ENCODE measurements at places on chromosomes 16 and 17.

DNA sequence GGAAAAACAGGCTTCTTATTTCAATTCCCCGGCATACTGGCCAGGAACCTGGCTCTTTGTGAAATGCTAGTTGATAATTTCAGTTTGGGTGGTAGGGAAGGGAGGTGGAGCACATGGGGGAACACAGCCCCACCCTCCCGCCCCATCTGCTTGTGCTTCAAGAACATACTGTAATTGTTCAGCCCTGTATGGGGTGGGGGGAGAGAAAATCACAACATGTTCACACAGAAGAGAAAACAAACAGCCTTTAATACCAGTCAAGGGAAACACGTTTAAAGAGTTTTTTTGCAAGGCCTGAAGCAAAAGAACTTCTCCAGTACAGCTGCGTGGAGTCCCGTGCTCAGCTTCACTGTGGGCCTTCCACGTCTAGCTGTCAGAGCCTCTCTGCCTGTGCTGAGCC lies 59.7 kb downstream of the SHISA6 start:
- no peak for DNase-seq

DNA sequence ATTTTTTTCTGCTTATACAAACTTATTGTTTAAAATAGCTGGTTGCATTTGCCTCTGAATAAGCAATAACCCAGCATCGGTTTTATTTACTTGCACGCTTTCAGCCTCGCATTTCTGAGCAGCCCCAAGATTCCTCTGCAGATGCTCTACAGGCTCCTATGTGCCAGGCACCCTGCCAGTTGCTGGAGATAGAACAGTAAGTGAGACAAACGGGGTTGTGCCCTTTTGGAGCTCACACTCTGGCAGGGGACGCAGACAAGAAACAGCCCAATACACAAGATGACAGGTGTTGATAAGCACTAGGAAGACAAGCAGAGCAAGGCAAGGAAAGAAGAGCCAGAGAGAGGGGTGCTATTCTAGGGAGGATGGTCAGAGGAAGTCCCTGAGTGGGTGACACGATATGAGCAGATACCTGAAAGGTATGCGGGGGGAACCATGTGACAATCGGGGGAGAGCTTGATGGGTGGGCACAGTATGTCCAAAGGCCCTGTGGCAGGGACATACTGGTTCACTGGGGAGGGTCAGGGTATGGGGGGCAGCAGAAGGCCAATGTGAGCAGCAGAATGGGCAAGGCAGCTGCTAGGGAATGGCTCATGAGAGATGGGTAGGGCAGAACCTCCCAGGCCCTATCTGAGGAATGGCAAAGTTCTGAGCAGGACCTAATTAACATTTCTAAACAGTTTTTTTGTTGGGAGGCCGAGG lies 18.7 kb upstream of the ADORA2B start:
- DNase-seq: no peak

DNA sequence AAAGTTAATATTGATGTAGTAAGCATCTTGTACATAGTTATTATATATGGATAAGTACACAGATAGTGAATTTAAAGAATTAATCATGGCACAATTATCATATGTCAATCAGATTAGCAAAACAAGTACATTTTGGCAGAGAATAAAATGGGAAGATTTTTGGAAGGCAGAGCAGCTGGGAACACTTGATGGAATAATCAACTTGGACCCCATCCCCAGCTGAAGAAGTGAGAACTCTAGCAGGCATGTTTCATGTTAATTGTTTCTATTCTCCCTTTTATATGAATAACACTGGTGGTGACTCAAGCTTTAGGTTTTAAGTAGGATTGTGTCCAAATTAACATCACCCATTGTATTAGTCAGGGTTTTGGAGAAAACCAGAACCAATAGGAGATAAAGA lies 198.7 kb downstream of the KCNJ2 start:
- DNase-seq: no peak

DNA sequence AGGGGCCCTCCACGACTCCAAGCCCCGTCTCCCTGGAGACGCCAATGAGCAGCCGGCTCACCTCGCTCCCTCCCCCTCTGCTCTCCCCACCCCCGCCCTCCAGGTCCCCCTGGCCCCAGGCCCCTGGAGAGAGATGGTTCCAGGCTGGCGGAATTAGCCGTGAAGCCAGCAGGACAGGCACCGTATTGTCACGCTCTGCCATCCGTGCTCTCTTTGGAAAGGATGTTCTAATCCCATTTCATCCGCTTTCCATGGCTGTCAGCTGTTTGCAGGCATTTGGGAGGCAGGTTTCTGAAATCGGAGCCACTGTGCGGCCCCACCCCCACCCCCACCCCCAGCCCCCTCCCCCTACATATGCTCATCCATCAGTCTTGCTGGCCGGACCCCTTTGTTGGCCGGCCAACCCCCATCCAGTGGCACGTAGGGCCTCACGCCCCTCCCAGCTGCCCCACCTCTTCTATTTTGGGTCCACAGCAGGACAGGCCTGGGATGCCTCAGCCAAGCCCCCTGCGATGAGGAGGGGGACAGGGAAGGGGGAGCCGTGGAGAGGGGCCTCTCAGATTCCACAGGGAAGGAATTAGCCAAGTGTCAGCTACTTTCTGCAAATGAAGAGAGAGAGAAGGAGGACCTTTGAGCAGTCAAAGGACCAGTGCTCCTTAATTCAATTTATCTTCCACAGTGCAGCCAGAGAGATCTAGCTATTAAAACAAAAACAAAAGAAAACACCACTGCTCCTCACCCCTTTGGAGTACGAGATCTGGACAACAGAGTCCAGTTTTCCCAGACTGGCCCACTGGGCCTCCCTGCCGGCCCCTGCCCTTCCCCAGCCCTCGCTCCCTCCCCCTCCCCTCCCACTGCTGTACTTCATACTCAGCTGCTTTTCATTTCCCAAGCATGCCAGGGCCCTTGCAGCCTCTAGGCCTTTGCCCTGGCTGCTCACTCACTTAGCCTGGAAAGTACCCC lies 30.7 kb downstream of the SDK2 start:
- DNase-seq: no peak

- no peak for DNase-seq
These were observed 964.4 kb upstream of the GOT2 start for GRCh38 chr16:59698346-59699020.

GRCh38 chr16:22174642-22175041 lies 12.3 kb downstream of the SDR42E2 start:
- no peak for DNase-seq

- no peak for DNase-seq
These were observed 1.4 kb upstream of the VAMP2 start for GRCh38 chr17:8163978-8164814.

- peak; percentile 83 for DNase-seq
These were observed 19.2 kb downstream of the GJD3 start for GRCh38 chr17:40345161-40345993.

DNA sequence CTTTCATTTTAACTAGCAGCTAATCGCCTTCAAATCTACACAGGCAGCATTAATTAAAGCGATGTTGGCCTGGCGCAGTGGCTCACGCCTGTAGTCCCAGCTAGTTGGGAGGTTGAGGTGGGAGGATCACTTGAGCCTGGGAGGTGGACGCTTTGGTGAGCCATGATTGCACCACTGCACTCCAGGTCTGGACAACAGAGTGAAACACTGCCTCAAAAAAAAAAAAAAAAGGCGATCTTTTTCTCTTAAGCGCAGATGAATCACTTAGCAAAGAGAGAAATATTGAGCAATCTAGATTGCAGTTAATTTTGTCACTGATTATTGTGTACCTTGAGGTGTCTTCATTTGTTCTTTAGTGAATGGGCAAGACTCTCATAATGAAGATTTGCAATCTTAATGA lies 12.4 kb downstream of the SNTB2 start:
- no peak for DNase-seq

GRCh38 chr17:81395600-81396277 lies 482 bp downstream of the BAHCC1 start:
- no peak for DNase-seq

DNA sequence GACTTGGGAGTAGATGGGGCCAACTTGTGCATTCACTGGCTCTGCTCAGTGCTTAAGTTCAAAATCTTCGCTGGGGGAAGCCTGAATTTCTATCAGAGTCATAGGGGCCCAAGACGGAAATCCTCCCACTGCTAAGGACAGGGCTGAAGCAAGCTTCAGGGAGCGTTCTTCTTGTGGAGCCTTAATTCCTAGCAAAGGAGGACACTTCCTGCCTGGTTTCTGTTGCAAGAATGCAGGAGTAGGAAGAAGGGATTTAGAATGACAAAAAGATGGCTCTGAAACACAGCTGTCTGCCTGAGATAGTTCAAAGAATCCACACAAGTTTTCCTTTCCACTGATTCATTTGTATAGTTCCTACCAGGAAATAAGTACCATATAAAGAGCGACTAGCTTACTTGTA lies 26.4 kb downstream of the PSME3IP1 start:
- DNase-seq: no peak

DNA sequence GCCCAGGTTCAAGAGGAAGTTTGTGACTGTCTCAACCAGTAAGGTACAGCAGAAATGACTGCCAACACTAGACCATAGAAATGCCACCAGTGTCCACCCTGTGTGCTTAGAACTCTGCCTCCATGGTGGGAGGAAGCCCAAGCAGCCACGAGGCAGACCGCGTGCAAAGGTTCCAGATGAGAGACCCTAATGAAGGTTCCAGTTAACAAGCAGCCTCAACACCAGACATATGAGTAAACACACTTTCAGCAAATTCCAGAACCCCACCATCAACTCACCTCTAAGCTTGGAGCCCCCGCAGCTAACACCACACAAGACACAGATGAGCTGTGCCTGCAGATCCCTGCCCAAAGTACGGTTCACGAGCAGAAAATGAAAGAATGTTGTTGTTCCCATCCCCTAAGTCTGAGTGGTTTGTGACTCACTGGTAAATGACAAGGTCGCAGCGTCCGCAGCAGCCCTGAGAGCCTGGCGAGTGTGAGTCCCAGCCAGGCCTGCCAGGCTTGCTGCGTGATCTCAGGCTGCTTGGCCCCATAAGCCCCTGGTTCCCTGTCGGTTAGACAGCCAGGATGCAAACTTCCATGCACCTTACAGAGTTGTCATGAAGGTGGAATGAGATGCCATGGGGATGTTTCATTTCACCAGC lies 193.7 kb downstream of the C16orf95 start:
- DNase-seq: no peak

- DNase-seq: no peak
These were observed 15.9 kb downstream of the CMTM3 start for GRCh38 chr16:66620429-66620795.

DNA sequence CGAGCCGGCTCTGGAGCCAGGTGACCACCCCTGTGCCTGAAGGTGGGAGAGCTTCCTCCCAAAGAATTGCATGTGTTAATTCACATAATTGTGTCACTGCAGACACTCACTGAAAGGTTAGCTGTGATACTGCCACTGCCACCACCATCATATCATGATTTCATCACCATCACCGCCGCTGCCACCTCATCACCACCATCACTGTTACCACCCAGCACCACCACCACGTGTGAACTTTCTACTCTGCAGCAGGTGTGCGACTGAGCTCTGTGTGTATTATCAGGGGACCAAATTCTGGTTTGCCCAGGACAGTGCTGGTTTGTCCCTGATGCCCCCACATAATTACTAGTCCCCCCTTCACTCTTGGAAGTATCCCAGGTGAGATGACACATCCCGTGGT lies 15.2 kb downstream of the BCAR1 start:
- no peak for DNase-seq

DNA sequence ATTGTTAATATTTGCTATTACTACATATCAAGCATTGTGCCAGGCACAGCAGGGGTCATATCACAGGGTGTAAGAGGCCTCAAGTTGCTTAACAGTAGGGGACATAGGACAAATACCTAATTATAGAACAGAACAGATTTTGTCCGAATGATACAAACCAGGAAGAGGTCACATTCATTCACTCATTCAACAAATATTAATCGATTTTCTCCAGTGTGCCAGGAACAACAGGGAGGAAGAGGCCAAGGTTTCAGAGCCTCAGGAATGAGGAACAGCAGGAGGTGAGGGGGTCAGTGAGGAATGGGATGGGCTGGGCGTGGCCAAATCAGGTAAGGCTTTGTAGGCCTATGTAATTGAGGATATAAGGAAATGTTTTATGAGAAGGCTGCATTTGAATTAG lies 11.2 kb upstream of the CHST4 start:
- DNase-seq: no peak

DNA sequence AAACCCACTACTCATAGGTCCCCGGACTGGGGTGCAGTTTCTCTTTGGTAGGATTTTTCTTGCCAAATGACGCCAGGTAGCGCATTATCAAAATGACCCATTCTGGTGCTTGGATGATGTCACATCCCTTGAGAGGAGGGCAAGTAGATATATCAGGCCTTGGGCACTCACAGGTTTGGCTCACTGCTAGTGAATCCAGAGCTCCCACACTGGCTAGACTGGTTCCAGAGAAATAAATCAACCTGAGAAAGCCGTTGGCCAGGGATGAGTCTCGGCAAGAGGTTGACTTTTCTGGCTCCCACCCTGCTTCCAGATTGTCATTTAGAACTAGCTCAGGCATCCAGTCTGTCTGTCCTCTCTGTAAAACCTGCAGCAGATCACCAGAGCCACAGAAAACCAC lies 188.4 kb upstream of the MAF start:
- DNase-seq: no peak

- no peak for DNase-seq
These were observed 9.6 kb downstream of the ZNF205 start for GRCh38 chr16:3121851-3122467.

DNA sequence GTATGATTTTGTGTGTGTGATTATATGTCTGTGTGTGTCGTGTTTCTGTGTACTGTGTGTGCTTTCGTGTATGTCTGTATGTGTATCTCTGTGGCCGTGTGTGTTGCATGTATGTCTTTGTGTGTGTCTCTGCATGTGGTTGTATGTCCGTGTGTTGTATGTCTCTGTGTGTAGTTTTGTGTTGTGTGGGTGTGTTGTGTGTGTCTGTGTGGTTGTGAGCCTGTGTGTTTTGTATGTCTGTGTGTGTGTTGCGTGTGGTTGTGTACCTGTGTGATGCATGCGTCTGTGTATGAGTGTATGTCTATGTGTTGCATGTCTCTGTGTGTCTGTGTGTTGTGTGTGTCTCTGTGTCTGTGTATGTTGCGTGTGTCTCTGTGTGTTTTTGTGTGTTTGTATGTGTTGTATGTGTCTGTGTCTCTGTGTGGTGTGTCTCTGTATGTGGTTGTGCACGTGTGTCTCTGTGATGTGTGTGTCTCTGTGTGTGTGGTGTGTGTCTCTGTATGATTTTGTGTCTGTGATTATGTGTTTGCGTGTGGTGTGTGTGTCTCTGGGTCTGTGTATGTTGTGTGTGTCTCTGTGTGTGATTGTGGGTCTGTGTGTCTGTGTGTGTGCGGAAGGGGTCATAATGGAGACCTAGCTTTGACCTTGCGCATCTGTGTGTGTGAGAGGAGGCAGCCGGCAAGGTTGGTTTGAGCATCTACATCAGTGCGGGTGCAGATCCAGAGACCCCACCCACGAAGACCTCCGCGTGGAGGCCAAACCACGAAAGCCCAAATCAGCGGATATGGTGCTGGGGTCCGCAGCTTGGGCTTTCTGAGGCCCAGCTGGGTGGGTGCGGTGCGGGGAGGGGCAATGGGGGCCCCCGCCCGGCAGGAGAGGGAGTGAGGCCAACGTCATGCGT lies 212.6 kb upstream of the GSE1 start:
- no peak for DNase-seq
